Stimulated activated naive CD8-positive, alpha-beta T cell treated with anti-CD3 and anti-CD28 coated beads, Interleukin-15, Interleukin-2, amounts not matched to agents 100 U/mL and 50 U/mL, for 24 hours (primary cell): ENCODE measurements at places on chromosomes 5 and 9.

DNA sequence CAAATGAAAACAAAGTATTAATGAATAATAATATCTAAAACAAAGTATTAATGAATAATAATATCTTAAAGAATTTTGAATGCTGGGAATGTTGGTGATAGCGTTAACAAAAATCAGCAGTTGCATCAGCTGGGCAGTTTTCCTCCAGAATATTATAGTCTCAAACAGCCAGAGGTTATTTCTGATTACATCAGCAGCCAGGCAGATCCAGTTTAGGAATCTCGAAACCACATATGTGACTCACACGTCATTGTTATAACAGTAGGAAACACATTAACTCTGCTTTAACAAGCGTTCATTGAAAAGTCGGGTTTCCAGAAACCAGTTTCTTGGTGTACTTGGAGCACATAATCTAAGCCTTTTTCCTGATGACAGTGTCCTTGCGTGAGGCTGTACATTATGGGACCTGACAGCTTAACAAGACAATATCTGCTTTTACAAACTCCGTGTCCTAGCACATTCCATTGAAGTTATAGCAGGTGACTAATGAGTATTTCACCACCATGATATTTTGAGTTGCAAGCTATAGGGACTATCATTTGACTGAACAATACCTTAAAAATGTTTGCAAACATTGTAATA is 559.5 kb upstream of the KLF4 start:
- no peak for DNase-seq

DNA sequence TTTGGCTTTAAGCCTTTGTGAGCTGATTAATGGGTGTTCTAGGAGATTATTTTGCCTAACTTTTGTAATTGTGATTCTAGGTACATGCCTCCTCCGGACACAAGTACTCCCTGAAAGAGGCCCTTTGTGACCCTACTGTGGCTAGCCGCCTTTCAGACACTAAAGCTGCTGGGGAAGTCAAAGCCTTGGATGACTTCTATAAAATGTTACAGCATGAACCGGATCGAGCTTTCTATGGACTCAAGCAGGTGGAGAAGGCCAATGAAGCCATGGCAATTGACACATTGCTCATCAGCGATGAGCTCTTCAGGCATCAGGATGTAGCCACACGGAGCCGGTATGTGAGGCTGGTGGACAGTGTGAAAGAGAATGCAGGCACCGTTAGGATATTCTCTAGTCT is 13.6 kb downstream of the ITGA1 start:
- no peak for DNase-seq

- no peak for DNase-seq
Measured at GRCh38 chr5:105150323-105150722, 1587.7 kb upstream of the NUDT12 start.

- no peak for DNase-seq
Measured at GRCh38 chr9:93861736-93862358, 93.3 kb downstream of the BARX1 start.

DNA sequence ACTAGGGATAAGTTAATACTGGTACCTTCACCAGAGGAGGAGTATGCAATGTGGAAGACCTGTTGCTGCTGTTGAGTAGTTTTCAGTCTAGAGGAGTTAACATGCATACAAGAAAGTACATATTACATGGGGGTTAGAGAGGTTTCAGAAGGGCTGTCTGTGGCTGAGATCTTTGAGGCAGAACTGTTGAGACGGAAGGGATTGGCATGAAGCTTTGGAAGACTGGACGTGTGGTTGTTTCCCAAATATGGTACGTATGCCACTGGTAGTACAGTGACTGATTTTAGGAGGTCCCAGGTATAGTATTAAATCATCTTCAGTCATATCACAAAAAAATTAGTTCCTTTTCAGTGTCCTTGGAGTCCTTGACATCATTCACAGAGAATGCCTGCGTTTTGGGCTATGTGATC is 17.6 kb downstream of the TNFAIP8 start:
- no peak for DNase-seq

GRCh38 chr5:154757814-154758406 is 2.7 kb downstream of the LARP1 start:
- peak; percentile 51 for DNase-seq

DNA sequence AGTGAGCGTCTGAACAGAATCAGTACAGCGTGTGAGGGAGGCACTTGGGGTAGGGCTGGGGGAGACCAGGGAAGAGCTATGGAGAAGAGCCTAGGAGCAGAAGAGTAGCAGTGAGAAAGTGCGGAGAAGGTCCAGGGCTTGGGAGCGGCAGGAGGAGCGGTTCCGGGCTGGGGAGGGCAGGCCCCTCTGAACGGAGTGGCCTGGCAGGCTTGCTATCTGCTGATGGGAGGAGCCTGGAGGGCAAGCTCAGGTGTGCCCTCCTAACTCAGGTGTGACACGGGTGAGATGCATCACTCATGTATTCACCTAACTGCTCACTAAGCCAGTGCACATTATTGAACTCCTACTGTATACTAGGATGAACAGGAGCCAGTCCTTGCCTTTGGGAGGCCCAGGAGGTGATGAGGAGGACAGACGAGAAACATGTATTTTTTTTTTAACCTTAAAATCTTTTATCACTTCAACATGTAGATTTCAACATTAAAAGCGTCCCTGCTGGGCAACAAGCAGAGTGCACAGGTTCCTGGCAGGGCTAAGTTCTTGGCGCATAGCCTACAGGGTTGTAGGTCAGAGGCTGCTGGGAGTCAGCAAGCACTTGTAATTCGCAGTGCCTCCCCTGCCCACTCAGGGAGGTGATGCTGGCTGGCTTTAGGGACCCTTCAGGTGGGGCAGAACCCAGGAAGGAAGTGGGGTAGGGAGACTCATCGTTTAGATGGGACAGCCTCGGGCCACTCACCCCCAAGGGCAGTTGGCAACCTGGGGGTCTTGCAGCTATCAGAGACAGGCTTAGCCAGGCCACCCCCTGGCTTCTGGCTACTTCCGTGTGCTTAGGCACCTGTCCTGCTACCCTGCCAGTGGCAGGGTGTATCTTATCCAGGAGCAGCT is 55.5 kb downstream of the TMOD1 start:
- DNase-seq, result no peak

DNA sequence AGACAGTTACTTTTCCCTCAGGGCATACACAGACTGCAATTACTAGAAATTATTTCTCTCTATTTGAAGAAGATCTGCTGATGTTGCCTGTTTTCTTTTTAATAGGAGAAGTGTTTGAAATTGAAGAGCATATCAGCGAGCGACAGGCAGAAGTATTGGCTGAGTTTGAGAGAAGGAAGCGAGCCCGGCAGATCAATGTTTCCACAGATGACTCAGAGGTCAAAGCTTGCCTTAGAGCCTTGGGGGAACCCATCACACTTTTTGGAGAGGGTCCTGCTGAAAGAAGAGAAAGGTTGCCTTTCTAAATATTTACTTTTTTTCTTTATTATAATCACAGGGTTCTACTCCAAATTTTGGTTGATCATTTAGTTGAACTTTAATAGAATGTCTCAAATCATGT is 3.4 kb downstream of the PRPF4 start:
- no peak for DNase-seq

DNA sequence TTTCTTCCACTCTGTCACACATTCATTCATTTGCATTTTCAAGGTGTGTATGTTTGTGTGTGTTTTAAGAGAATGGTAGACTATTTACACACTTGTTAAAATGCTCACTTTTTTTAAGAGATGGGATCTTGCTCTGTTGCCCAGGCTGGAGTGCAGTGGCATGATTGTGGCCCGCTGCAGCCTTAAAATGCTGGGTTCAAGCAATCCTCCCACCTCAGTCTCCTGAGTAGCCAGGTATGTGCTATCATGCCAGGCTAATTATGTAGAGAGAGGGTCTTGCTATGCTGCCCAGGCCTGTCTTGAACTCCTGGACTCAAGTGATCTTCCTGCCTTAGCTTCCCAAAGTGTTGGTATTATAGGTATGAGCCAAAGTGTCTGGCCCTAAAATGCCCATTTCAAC is 173.5 kb downstream of the PDE4D start:
- no peak for DNase-seq

GRCh38 chr9:13023498-13023897 is 248.7 kb downstream of the LURAP1L start:
- DNase-seq, result no peak

GRCh38 chr5:142792012-142792864 is 22.1 kb downstream of the ARHGAP26 start:
- no peak for DNase-seq

DNA sequence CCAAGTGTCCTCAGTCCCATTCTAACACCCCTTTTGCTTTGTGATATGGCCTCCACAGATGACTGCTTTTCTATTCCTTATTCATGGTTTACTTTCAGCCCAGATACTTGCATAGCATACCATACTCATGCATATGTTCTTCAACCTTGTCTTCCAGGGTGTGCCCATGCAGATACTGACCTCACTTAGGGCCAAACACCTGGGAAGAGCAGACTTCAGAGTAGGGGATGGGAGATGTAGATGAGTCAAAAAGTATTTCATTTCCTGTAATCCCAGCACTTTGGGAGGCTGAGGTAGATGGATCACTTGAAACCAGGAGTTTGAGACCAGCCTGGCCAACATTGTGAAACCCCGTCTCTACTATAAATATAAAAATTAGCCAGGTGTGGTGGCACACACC is 58.3 kb downstream of the NRG2 start:
- no peak for DNase-seq

GRCh38 chr5:129459450-129459776 is 685 bp upstream of the ADAMTS19 start:
- DNase-seq, result no peak

DNA sequence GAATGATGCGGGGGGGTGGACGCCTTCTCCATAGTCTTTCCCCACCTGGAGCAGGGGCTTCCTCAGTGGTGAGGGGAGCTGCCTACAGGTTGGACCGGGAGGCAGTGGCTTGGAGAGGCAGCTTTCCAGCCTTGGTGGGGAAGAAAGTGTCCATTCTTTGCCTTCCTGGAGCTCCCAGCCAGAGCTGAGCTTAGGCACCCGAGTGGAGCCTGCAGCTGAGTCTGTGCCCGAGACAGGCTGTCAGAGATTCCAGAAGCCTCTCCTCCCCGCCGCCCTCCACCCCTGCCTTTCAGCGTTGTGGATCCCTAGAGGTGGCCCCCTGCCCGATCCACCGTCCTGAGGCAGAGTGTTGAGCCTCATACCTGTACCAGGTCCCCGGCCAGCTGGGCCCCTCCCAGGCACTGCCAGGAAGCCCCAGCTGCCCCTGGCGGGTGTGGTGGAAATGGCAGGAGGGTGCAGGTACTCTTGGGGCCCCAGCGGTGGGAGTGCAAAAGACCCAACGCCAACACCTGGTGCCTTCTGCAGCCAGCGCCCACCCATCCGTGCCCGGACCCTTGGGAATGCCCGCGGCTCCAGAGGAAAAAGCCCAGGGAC is 112.0 kb downstream of the RXRA start:
- no peak for DNase-seq

DNA sequence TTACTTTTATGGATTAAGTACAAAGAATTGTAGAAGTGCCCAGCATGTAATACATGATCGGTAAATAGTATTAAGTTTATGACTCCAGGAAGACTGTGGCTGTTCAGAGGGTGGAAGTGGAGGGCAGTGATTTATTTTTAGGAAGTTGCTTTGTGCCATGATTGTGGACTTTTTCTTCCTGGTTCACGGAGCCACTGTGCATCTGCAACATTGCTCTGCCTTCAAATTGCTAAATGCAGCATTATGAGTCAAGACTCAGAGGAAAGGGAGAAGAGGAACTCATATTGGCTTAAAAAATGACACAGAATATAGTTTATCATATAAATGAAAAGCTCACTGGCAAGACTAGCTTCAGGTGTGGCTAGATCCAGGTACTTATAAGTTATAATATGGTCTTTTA is 301.5 kb downstream of the KCTD16 start:
- no peak for DNase-seq

GRCh38 chr9:84969736-84970135 is 300.2 kb downstream of the NTRK2 start:
- no peak for DNase-seq

GRCh38 chr5:108196276-108196675 is 185.6 kb downstream of the FBXL17 start:
- DNase-seq, result no peak

GRCh38 chr5:82073179-82073578 is 101.4 kb downstream of the ATG10 start:
- DNase-seq, result no peak

- DNase-seq, result no peak
Measured at GRCh38 chr5:83000922-83001321, 76.3 kb downstream of the TMEM167A start.

GRCh38 chr9:112752334-112753125 is 2.0 kb downstream of the SNX30 start:
- DNase-seq, result peak; percentile 19

DNA sequence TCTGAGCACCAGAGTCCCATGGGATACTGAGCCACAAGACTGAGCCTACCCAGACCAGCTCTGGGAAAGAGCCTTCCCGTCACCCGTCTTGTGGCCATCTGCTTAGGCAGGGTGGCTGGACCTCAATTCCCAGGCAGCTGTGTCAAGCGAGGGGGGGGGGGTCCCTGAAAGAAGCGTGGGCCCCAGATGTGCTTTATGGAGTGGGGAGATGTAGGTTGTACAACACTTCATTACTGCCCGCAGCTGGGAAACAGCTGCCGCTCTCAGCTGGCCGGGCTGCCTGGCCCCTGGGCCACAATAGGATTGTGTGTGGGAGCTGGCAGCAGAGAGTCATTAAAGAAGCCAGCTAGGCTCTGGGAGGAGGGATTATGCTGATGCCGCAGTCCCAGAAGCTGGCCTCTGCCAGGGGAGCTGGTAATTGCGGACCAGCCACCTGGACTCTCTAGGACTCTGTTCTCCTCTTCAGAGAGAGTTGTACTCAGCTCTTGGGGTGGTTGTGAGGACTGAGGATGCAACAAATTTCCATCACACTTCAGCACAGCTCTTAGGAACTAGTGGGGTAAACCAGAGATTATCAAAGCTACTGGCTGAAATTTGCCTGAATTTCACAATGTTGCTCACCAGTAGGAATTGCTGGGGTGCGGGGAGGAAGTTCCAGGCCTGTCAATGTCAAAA is 145.4 kb downstream of the GADD45G start:
- no peak for DNase-seq

- DNase-seq, result no peak
Measured at GRCh38 chr9:8555762-8556500, 756.4 kb upstream of the DMAC1 start.

GRCh38 chr5:33494466-33494865 is 53.7 kb downstream of the TARS1 start:
- no peak for DNase-seq

DNA sequence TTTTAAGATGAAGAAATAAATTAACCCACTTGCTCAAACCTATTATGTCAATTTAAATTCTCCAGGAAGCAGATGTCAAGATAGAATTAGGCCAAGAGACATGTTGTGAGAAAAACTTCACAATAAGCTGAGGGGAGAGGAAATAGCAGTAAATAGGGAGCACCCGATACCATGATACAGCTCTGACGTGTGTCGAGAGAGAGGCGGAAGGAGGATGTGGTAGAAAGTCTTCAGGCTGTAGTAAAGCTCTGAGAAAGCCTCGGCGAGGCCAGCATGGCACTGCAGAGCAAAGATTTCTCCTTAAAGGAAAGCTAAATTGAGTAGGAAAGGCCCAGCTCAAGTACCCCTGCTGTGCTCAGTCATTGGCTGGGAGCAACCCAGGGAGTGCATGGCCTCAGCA is 6.0 kb upstream of the PUM3 start:
- no peak for DNase-seq
